Brain (organoid and tissue), 16 donors: ENCODE measurements at places on chromosomes 4 and X. TPM values are rescaled to one million over a fixed set of nuclear protein-coding genes. Genes with fewer than 3 reads are reported as not detected.

The FHDC1 gene
- polyA plus RNA-seq = 1.6 TPM

The POLN gene
- polyA plus RNA-seq = 1.1 TPM

The PPEF1 gene
- polyA plus RNA-seq = 0.27 TPM

The C4orf17 gene
- polyA plus RNA-seq = not detected

The NAA15 gene
- polyA plus RNA-seq = 3.8 TPM

The SLIT2 gene
- polyA plus RNA-seq = 20.1 TPM

The SH3RF1 gene
- polyA plus RNA-seq = 7.1 TPM

The SCML2 gene
- polyA plus RNA-seq = 3.9 TPM

The KLHL34 gene
- not detected for polyA plus RNA-seq

The GAGE12H gene
- polyA plus RNA-seq = not detected

The DMRTC1 gene
- 0.83 TPM for polyA plus RNA-seq

The FRMD7 gene
- not detected for polyA plus RNA-seq

The GPRASP3 gene
- 5.3 TPM for polyA plus RNA-seq

The CAPN6 gene
- polyA plus RNA-seq = not detected

The PAGE1 gene
- not detected for polyA plus RNA-seq

The MAGEA11 gene
- not detected for polyA plus RNA-seq

The MAGEB2 gene
- not detected for polyA plus RNA-seq

The KDM6A gene
- polyA plus RNA-seq = 9.1 TPM

The SPANXN3 gene
- not detected for polyA plus RNA-seq

The NPY2R gene
- 0.20 TPM for polyA plus RNA-seq

The KLKB1 gene
- polyA plus RNA-seq = not detected
